ENCODE measurements at places on chromosomes 4 and X.

GRCh38 chrX:145213504-145213903 is 33.8 kb upstream of the SPANXN1 start:
- DNase-seq = peak; percentile 0

DNA sequence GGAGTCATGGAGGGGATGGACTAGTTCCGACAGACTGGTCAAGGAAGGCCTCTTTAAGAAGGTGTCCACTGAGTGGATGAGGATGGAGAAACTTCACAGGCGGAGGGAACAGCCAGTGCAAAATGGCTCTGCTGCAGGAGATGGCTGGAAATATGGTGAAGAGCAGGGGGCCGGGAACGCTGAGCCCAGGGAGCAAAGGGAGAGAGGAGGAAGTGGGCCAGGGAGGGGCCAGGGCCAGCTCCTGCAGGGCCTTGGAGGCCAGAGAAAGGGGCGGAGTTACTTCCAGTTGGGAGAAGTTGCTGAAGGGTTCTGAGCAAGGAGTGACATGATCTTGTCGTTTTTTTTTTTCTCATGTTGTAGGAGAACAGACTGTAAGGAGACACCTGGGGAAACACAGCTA is 94.5 kb downstream of the WFS1 start:
- DNase-seq = no peak

- no peak for DNase-seq
Measured at GRCh38 chr4:73721435-73721834, 18.9 kb upstream of the CXCL8 start.

- DNase-seq = peak; percentile 71
Measured at GRCh38 chrX:153474718-153475117, 4.3 kb upstream of the HAUS7 start.

- peak; percentile 46 for DNase-seq
Measured at GRCh38 chrX:100413229-100413628, 3.2 kb upstream of the PCDH19 start.

Measured in urothelium cell line (cell line).